ENCODE measurements at places on chromosomes 5 and 9. TPM values are rescaled to one million over a fixed set of nuclear protein-coding genes. Genes with fewer than 3 reads are reported as not detected.

TLE4 gene
- 8.7 TPM for total RNA-seq

NRARP gene
- total RNA-seq, result 16.9 TPM

BAAT gene
- 0.08 TPM for total RNA-seq

CERCAM gene
- 11.3 TPM for total RNA-seq

CTNND2 gene
- total RNA-seq, result 1.0 TPM

ENTREP1 gene
- 0.13 TPM for total RNA-seq

TMEM174 gene
- not detected for total RNA-seq

SPINK7 gene
- not detected for total RNA-seq

ZNF300 gene
- total RNA-seq, result 0.05 TPM

LPAR1 gene
- total RNA-seq, result 11.0 TPM

RHOBTB3 gene
- total RNA-seq, result 95.2 TPM

FCN1 gene
- total RNA-seq, result not detected

CCDC192 gene
- not detected for total RNA-seq

SAXO1 gene
- total RNA-seq, result not detected

MORN5 gene
- not detected for total RNA-seq

OR1Q1 gene
- total RNA-seq, result not detected

MZB1 gene
- 0.49 TPM for total RNA-seq

GOLM1 gene
- total RNA-seq, result 73.4 TPM

Measured in Panc1 (cell line).